ENCODE measurements at places on chromosomes 3 and 15.

DNA sequence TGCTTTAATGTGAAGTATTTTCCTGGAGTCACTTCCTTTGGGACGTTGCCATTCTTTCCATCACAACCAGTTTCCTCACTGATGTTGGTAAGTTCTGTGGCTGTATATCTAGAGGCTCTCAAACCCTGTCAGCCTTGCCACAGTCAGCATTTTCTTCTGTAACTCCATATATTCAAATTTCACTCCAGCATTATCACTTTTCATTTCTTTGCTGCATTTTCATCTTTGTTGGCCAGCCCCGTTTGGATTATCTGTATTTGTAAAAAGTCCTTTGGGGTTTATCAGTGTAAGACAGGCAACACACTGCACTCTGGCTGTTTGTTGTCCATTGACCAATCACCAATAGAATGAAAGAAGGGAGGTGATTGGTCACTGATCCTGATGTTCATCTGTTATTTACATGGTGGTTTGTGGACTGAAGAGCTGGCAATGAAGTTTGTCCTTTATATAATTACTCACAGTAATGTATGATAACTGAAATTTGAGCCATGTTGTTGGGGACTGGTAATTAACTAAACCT is 20.3 kb downstream of the GMPS start:
- DNase-seq: no peak

- DNase-seq: no peak
These were observed 228.1 kb downstream of the FEZF2 start for GRCh38 chr3:62145086-62145757.

DNA sequence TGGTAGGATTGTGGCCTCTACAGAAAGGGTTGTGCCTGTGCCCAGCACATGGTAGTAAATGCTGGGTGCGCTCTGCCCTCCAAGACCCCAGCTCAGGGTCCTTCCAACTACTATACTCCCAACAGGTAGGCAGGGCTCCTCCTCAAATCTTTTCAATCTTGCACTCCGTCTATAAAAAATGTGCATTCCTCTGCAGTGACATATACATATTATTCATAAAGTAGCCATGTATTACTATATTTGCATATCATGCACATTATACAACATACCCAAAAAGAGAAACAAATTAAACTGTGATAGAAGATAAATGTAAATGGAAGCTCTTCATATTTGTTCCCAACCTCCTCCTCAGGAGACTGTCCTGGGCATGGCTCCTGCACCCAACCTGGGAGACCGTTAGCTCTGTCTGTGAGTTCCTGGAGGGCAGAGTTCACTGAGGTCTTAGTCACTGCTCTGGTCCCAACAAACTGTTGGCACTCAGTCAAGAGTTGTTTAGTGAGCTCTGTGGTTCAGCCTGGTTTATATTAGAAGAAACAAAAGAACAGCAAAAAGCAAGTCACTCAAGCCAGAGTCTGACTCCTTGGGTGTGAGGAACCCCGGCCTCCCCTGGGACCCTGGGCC is 47.7 kb upstream of the GRIP2 start:
- no peak for DNase-seq

- no peak for DNase-seq
These were observed 24.1 kb downstream of the KAT2B start for GRCh38 chr3:20064387-20064786.

DNA sequence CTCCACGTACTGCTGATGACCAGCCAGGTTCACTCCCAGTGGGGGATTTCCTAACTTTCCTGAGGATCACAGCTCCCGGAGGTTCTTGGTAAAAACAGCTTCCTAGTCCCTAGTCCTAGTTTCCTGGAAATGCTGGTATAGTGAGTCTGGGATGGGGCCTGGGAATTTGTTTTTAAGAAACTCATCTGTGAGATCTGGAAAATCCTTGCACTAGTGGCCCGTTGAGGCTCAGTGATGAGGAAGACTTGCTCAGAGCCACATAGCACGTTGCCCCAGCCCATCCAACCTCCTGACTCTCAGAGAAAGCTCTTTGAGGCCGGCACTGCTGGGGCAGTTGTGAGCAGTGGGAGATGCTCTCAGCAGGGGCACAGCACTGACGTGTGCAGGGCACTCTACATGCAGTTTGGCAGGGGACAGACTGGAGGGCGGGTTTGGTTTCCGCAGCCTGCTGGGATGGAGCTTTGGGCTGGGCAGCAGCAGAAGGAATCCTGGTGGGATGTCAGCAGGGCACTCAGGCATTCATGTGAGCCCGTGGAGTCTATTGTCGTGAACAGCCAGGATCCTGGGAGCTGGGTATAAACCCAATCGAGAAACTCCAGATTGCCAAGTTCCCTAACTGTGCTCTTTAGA is 31.6 kb downstream of the SAXO2 start:
- no peak for DNase-seq

DNA sequence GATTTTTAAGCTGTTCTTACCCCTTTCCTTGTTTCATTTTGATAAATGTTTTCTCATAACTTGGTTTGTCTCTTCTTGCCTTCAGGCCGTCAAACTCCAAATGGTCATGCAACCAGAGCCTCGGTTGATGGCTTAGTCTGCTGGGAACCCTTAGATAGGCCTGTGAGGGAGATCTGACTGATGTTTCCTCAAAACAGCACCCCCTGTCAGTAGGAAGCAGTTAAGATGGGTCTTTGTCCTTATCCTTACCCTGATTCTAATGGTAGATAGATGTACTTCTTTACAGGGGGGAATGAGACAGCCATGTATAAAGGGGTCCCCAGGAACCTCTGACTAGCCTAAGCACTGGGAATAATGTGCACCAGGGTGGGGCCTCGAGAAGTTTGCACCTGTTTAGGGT is 16.3 kb upstream of the OR5H1 start:
- no peak for DNase-seq

DNA sequence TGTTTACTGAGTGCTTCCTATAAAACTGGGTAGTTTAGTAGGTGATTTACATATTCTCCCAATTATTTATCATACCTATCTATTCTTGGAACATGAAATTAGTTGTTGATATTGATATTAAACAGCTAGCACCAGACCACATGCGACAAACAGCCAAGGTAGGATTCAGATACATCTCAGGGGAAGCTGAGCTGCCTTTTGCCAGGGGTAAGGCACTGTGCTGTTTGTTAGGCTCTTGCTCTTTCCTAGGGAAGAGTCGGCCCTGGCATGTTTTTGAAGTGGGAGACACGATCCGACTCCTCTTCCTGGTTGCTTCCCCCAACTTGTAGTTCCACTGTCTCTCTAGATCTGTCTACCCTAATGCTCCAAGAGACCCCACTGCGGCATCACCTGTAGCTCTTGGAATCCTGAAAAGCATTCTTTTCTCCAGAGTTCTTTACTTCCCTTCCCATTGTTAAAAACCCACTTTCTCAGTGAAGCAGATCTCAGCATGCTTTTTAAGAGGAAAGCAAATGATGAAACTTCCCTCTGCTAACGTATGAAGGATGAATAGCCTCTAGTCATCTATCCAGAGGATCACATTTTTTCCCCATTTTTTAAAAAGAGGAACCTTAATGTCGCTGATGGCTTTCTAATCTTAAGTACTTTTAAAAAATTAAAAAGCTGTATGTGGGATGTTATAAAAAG is 138.4 kb downstream of the GHSR start:
- no peak for DNase-seq

DNA sequence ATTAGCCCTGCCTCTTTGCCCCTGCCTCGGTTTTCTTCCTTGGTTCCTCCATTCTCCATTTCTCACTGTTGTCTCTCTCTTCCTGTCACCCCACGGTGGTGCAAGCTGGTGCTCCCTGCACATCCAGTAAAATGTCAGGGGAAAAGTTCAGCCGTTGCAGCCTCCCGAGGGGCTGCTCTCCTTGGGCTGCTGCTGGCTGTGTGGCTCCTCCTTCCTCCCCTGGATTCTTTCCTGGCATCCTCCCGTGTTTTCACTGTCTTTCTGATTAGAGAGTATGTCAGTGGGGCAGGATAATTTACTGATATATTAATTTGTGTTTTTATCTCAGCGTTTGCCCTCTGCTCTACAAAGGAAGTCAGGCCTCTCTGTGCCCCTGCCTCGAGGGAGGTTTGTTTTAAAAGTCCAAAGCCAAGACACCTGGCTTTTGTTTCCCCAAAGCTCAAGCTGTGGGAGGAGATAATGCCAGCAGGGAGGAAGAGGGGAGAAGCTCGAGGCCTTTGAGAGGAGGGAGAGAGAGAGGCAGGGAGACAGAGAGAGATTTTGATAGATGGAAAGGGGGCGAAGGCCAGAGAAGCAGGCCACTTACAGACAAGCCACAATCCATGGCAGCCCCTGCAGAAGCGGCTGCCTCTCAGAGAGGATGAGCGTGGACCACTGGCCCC is 150.3 kb upstream of the NR2F2 start:
- no peak for DNase-seq

GRCh38 chr3:156620901-156621300 is 53.5 kb upstream of the TIPARP start:
- DNase-seq: no peak

- DNase-seq: no peak
These were observed 41.5 kb downstream of the TOPBP1 start for GRCh38 chr3:133620066-133620784.

- DNase-seq: no peak
These were observed 186.1 kb downstream of the FMN1 start for GRCh38 chr15:33008284-33008995.

DNA sequence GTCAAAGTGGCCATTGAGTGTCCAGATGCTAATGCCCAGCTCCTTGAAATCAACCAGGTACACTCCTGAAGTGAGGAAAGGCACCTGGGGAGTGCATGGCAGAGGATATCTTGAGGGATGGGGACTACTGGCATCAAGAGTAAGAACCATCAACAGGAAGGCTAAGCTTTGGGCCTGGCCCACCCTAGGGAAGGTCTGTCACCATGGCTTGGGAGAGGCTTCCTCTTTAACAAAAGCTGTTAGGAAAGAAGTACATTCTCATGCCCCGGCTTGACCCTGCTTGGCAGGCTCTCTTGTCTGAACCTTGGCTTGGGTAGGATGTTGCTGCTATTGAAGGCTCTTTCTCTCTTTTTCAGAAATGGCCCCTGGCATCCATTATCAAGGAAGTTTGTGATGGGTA is 43.7 kb upstream of the TUBGCP5 start:
- DNase-seq: no peak

DNA sequence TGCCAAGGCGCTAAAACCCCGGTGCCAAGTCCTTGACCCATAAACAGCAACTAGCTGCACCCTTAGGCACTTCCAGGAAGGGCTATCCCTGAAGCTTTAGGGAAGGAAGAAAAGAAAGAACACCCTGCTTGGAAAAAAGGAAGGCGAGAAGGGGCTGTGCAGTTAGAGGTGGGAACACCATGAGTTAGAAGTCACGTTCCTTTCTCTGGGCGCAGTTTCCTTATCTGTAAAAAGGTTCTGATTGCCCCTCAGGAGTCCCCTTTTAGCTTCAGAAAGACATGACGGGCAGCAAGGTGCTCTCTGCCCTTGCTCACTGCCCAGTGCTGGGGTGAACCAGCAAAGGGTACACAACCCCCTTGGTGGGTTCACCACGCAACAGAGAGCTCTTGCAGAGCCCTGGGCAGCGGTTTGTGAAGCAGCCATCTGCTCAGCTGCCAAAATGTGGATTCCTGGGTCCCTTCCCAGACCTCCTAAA is 798 bp downstream of the GCHFR start:
- no peak for DNase-seq

DNA sequence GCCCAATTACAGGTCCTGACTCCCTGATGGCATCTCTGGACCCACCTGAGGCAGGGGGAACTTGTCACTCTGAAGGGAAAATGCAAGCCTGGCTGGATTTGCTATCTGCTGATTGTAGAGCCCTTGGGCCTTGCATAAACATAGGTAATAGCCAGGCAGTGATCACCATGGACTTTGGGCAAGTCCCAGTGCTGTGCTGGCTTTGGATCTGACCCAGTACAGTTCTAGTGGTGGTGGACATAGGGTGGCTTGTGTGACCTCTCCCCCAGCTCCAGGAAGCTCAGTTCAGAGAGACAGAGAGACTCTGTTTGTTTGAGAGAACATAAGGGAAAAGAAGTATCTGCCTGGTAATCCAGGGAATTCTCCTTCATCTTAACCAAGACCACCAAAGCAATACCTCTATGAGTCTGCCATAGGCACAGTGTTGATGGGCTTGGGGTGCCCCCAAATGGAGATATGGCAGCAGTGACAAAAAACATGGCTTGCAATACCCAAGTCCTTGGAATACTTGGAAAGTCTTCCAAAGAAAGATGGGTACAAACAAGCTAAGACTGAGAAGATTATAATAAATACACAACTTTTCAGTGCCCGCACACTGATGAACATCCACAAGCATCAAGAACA is 348.5 kb downstream of the PYDC2 start:
- no peak for DNase-seq

DNA sequence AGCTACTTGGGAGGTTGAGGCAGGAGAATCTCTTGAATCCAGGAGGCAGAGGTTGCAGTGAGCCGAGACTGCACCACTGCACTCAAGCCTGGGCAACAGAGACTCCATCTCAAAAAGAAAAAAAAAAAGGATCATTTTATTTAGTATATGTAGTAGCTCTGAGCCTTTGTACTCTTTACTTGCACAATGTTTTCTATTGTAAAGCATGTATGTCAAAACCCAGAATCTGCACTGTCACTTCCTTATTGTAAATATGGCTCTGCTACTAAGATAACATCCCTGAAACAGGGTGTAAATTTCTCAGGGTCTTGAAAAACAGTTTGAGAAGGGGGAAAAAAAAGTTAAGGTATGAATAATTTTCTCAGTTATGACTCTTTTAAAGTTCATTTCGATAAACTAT is 35.1 kb downstream of the SLMAP start:
- no peak for DNase-seq

- no peak for DNase-seq
These were observed 200.3 kb downstream of the ADAMTS17 start for GRCh38 chr15:100141311-100142001.
